ENCODE measurements at places on chromosomes 4 and X.

DNA sequence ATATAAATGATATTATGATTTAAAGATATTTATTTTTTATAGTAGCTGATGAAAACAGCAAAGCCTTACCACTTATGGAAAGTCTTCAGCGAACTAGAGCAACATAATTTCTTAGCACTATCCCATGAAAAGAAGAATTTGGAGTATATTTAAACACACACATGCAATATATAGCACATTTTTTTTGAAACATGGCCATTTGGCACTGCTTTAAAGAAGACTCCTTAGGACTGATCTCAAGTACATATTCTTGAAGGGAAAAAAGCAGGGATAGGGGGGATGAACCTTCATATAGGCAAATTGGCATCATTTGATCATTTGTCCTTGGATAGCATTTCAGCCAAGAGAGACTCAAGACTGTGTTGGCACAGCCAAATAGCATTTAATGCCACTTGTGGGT is 193.3 kb downstream of the ANKRD50 start:
- DNase-seq: no peak

GRCh38 chrX:134460005-134460861 is at the start of gene HPRT1:
Gene HPRT1, plus strand, starts transcription at chrX:134460165. Its CDS starts 147 bp downstream, at chrX:134460312.
- peak; percentile 91 for DNase-seq

GRCh38 chrX:112587194-112587593 is 92.5 kb downstream of the LHFPL1 start:
- DNase-seq: no peak

GRCh38 chr4:20890761-20891160 is 190.5 kb downstream of the PACRGL start:
- DNase-seq: no peak

DNA sequence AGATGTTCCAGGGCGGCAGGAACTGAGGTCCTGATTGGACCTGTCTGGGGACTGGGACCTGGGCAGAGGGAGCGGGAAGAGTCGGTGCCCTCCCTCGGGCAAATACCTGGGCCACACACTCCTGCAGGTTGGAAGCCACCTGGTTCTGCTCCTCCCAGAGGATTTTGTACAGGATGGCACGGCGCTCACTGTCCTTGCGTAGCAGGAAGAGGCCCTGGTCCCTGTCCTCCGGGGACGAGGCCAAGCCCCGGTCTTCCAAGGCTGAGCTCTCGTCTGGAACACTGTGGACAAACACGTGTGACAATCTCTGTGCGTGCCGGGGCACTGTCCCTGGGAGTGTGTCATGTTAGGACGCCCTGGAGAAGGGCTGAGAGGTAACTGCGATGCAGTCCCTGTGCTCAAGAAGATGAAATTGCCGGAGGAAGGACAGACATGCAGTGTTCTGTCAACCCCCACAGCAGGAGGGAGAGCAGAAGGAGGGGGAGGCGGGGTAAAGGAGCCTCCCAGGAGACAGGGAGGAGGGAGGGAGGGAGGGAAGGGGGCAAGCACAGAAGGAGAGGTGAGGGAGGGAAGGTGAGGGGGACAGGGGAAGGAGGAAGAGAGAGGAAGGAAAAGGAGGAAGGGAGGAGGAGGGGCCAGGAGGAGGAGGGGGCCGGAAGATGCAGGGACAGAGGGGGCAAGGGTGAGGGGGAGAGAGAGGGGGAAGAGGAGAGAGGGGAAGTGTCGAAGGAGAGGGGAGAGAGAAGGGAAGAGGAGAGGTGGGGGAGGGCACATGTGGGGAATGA is 29.0 kb downstream of the PDHA1 start:
- peak; percentile 30 for DNase-seq

DNA sequence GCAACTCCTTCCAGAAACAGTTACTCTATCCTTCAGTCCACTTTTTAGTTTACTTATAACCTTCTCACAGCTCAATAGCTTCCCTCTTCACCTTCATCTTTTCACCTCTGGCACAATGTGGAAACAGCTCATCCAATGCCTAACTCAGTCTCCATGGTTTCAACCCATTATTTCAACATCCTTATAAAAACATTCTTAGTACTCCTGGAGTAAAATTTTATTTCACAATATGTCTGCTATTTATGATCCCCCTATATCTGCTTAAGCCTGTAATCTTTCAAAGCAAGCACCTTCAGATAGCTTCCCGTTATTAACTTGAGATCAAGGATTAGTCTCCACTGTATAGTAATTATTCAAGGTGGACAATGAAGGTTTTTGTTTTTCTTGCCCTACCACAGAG is 156.3 kb downstream of the GASK1B start:
- no peak for DNase-seq

GRCh38 chr4:25892796-25893195 is 21.2 kb upstream of the SMIM20 start:
- DNase-seq: no peak

- DNase-seq: no peak
Measured at GRCh38 chrX:46635186-46635585, 61.6 kb downstream of the CHST7 start.

GRCh38 chr4:1012034-1012739 is 761 bp downstream of the FGFRL1 start:
- peak; percentile 67 for DNase-seq

- DNase-seq: no peak
Measured at GRCh38 chrX:11591723-11592346, 73.9 kb downstream of the ARHGAP6 start.

DNA sequence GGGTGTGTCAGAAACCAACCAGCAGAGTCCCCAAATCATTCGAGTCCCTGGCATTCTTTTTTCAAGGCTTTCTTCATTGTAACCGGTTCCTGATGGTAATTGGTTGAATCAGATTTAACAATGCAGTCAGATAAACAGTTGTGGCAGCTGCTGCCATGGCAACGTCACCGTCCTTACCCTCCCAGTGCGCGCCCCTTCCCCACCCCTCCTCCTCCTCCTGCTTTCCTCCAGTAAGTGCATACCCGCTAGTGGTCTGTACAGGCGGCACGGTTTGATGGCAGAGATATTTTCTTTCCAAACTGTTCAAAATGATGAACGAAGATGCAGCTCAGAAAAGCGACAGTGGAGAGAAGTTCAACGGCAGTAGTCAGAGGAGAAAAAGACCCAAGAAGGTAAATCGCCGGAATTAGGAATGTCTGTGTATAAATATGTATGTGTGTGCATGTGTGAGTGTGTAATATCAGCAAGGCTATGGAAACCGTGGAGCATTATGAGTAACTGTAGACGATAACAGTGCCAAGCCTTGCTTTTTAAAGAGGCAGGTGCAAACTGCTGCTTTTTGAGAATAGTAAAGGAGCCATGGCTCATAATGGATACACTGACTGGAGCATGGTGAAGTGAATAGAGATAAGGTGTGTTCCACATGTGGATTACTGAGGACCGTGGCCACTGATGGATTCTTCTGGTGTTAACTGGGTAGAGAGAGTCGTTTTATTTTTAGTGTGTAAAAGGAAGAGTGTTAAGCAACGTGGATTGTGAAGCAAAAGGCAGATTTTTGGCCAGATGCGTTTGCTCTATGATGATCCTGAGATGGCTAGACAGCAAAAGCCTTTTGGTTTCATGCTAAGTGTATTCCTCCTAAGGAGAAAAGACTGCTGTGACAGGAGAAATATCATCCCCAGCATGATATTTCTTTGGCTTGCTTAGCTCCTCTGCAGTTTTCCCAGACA is at the start of gene ANK2:
TSS of gene ANK2 (plus strand) at position 233 of the 950 bp plus-strand sequence. CDS start at position 309, 76 bp downstream.
- peak; percentile 67 for DNase-seq

GRCh38 chr4:85243857-85244256 is 231.1 kb upstream of the ARHGAP24 start:
- DNase-seq: no peak

- DNase-seq: peak; percentile 83
Measured at GRCh38 chr4:3106339-3107186, 32.1 kb downstream of the HTT start.

- DNase-seq: no peak
Measured at GRCh38 chr4:142551517-142552305, 294.4 kb downstream of the INPP4B start.

GRCh38 chr4:142781114-142781513 is 65.0 kb downstream of the INPP4B start:
- DNase-seq: no peak

DNA sequence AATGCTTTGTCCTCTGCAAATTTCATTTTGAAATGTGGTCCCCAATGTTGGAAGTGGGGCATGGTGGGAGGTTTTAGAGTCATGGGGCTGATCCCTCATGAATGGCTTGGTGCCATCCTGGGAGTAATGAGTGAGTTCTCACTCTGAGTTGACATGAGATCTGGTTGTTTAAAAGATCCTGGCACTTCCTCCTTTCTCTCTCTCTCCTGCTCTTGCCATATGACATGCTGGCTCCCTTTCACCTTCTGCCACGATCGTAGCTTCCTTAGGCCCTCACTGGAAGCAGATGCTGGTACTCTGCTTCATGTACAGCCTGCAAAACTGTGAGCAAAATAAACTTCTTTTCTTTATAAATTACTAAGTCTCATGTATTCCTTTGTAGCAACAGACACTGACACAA is 262.0 kb downstream of the IL15 start:
- DNase-seq: no peak

GRCh38 chrX:100353326-100353725 is 56.7 kb downstream of the PCDH19 start:
- no peak for DNase-seq

GRCh38 chr4:10703766-10704429 is 19.3 kb upstream of the CLNK start:
- no peak for DNase-seq

DNA sequence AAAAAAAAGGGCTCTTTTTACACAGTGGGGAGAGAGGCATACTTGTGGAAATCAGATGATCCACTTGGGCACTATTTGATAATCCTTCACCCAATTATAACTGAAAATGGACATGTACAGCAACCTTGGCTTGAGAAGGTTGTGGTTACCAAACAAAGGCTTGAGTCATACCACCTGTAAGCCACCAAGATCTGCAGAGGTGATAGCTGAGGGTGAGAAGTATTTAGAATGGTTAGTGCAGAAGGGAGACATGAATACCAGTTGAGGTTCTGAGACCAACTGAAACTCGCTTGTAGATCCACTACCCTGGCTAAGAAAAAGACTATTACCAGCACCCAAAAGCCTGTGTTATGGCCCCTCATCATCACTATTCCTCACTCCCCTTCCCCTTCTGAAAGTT is 614.0 kb downstream of the STIM2 start:
- DNase-seq: no peak

DNA sequence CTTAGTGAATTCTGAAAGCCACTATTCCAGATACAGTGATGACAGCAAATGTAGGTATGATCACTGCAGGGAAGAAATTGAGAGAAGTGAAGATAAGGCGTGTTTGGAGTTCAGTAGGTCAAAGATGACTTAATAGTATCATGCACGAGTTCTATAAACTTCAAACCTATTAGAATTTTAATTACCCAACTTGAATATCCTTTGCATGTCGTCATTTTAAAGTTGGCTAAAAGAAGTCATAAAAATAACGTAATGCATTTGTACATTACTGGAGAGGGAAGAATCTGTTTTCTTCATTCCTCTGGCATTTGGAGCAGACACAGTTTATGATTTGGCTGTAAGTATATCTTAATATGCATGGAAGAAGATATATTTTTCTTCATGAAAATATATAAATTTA is 68.6 kb upstream of the MXRA5 start:
- no peak for DNase-seq

GRCh38 chr4:104418286-104418685 is 76.4 kb downstream of the CXXC4 start:
- DNase-seq: no peak

Data from right hindlimb (tissue), 1 donor.